Caki2 (cell line): ENCODE measurements at places on chromosomes 7 and 10. TPM values are rescaled to one million over a fixed set of nuclear protein-coding genes. Genes with fewer than 3 reads are reported as not detected.

CDH23 gene
- 0.03 TPM in 1 of 2 replicates, not detected in the other for total RNA-seq

NPSR1 gene
- not detected in 2 replicates for total RNA-seq

GRCh38 chr7:43522406-43523156 lies 60.3 kb upstream of the STK17A start:
- no peak for DNase-seq

- DNase-seq = no peak
Measured at GRCh38 chr7:100401811-100402210, 26.7 kb downstream of the ZCWPW1 start.

DNA sequence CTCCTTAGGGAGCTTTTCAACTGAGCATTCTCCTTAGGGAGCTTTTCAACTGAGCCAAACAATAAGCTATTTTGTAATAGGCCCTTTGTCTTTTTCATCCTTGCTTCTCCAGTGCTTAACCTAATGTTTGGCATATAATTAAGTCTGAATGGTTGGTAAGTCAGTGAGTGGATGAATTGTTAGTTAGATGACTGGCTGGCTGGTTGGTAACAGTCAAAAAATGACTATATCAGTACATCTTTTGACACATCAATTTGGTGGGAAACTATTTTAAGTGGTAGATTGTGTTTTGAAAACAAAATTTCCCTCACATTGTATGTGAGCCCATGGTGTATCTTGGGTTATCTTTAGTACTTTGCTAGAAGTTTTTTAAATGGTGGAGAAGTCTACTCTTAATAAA lies 16.4 kb downstream of the ING3 start:
- no peak for DNase-seq

DNA sequence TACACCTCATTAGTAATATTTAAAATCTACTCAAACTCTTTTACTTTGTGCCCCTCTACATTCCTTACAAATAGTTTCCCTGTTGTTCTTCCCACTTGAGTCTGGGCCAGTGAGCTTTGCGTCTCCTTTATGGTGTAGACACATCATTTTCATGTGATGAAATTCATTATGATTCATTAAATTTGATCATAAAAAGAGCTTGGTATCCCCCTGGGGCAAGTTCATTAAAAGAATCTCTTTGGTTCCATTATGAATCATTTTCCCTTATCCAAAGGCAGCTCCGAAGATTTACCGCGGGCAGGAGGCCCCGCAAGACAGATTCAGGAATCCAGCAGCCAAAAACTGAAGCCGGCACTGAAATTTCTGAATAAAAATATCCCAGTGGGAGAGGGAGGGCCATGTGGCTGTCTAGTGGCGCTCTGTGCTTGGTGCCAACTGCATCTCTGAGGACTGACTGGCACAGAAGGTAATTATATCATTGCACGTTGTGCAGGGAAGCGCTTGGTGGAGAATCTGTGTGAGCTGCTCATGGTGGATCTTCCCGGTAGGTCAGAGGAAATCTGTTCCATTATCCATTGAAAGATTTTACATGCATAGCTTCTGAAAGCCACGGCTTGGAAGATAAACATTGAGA lies 151.4 kb upstream of the PITRM1 start:
- no peak for DNase-seq

DNA sequence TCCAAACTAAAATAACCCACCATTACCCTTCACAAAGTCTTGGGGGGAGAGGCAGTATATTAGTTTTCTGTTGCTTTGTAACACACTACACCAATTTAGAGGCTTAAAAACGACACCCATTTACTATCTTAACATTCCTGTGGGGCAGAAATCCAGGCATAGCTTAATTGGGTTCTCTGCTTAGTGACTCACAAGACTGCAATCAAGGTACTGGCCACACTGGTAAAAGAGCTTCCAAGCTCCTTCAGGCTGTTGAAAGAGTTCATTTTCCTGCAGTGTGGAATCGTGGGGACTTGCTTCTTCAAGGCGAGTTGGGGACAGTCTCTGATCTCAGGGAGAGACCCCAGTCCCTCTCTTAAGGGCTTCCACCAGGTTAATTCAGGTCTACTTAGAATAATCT lies 139.1 kb downstream of the XPNPEP1 start:
- DNase-seq = no peak

GRCh38 chr7:112211348-112211907 lies 4.9 kb downstream of the ZNF277 start:
- DNase-seq = peak; percentile 59

GRCh38 chr7:15446280-15446679 lies 115.5 kb downstream of the AGMO start:
- no peak for DNase-seq

GRCh38 chr10:79093658-79094411 lies 25.1 kb downstream of the ZMIZ1 start:
- DNase-seq = no peak

GRCh38 chr7:101237206-101238067 lies at the start of gene CLDN15:
TSS of gene CLDN15 (minus strand) at chr7:101237802. CDS start at chr7:101237581, 221 bp downstream.
- DNase-seq = no peak

DNA sequence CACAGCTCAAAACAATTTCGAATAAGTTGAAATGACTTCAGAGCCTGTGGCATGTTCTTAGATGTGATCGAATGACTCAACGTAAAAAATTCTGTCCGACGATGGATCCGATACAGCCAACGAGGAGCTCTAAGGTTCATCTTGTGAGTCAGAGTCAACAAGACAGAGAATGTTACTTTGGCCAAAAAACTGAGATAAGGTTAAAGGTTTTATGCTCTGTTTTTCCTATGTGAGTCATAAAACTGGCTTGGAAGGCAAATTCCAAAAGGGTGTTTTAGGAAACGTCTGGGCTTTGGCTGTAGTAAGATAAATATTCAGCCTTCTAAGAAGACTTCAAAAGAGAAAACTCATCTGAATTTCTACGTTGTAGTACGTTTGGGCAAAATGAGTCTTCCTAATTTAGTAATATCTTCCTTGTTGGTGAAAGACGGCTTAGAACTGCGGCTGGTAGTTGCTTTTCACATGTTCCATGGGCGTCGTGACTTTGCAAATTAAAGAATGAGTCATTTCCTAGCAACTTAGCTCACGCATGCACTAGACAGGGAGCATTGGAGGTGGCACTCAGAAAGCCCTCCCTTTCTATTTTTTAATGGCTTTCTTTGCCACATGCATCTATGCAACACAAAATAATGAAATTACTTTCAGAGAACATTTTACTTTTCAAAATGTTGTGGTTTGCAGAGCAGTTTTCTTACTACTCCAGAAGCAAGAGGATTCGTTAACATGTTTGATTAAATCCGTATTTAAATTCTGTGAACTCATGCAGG lies 28.2 kb downstream of the PFKP start:
- peak; percentile 97 for DNase-seq

DNA sequence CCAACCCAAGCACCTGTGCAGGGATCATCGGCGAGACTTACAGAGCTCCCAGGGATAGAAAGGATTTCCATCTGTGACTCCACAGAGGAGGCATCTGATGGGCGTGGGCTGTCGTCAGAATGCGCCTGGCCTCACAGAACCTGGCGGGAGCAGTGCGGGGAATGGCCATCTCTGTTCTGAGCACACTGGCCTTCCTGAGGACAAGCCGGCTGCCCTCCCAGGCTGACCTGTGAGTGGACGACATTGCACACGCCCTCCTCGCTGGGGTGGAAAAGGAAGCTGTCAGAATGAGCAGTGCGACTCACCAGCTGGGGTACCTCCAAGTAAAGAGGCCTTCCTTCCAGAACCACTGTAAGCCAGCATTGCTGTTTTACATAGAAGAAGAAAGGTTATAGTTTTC lies 234.6 kb upstream of the PITRM1 start:
- no peak for DNase-seq
